D721Med (cell line): ENCODE measurements at places on chromosomes 3 and 15.

DNA sequence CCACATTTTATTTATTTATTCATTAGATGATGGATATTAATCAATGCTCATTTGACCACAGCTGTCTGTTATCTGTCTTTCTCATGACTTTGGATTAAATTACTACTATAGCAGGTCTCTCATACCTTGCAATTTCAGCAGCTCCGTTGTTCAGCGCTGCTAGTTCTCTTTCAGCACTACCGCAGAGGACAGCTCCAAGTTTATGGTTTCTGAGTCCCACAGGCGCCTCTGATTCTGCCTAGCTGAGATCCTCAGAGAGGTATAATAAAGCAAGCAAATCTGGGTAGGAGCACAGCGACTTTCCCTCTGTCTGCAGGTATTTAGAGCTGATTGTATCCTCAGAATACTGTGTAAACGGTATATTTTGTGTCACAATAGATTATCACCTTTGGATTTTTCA lies 204.9 kb downstream of the CNTN4 start:
- DNase-seq = no peak

GRCh38 chr15:100310041-100310405 lies 31.8 kb downstream of the ADAMTS17 start:
- DNase-seq = no peak

DNA sequence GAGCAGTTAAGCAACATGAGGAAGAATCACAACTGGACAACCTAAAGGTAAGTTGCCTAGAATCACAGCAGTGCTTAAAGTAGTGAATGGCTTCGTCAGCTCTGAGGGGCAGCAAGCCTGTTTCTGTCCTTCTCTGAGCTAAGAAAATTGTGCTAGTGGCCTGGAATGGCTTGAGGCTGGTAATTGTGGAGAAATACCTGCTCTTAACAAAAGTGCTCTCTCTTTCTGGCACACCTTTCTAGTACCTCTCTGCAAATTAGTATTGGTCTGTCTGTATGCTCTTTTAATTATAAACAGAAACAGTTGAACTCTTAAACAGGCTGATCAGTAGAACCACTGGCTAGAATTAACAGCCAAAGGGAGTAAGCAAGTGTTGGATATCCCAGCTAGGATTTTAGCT lies 11.6 kb downstream of the SNX1 start:
- no peak for DNase-seq

DNA sequence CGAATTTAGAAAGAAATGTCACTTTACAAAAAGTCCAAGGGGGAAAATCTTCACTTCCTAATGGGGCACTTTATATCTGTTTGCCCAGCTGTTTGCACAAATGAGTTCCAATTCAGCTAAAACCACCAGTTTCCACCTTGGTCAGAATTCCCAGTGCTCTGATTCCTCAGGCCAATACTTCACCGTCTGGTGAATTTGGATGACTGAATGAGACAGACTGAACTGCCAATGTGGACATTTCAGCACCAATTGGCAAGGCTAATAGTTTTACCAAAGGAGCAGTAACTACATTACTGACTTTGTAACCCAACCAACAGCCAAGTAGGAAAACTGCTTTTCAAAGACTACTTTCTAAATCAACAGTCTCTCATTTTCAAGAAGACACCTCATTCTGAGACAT lies 51.8 kb downstream of the ABI3BP start:
- no peak for DNase-seq

GRCh38 chr3:160253298-160253697 lies 28.1 kb downstream of the C3orf80 start:
- no peak for DNase-seq

DNA sequence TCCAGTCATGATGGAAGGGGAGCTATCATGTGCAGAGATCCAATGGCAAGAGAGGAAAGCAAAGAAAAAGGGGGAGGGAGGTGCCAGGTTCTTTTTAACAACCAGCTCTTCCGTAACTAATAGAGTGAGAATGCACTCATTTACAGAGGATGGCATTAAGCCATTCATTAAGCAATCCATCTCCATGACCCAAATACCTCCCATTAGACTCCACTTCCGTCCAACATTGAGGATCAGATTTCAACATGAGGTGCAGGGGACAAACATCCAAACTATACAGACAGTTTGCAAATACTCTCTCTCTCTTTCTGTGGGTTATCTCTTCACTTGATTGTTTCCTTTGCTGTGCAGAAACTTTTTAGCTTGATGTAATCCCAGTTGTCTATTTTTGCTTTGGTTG lies 21.2 kb downstream of the ZDHHC23 start:
- DNase-seq = no peak

- no peak for DNase-seq
Measured at GRCh38 chr3:193830791-193831191, 237.8 kb downstream of the OPA1 start.

- DNase-seq = no peak
Measured at GRCh38 chr15:67267440-67267839, 12.9 kb downstream of the IQCH start.

DNA sequence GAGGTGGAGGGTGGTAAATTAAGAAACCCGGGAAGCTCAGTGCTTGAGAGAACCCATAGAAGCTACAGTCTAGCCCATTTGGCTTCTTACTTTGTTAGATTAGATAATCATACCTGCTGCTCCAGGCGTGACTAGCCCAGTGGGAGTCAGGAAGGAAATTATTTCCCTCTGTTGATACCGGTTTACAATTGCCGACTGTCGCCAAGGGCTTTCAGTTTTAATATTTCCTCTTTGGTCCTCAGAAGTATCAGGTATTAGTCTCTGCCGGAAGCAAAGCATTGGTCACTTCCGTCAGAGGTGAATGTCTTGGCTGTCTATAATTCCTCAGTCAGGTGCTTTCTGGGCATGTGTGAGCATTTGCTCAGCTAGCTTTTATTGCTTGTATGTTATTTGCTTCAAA lies 75.2 kb downstream of the LPP start:
- no peak for DNase-seq

DNA sequence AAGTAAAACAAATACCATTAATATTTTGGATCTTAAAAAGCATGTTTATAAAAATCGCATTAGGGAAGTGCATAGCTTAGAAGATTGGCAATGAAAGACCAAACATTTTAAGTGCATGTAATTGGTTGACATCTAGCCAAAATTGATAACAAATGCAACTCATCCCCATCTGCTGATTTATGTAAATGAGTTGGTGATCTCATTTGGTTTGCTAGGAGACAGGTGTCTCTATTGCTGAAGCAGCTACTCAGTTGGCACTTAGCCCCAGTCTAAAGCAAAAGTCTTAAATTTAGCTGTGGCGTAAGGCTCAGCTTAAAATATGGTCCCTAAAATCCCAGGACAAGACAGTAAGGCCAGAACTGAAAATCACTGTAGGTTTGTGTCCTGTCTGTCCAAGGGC lies 113.5 kb upstream of the CHL1 start:
- no peak for DNase-seq

DNA sequence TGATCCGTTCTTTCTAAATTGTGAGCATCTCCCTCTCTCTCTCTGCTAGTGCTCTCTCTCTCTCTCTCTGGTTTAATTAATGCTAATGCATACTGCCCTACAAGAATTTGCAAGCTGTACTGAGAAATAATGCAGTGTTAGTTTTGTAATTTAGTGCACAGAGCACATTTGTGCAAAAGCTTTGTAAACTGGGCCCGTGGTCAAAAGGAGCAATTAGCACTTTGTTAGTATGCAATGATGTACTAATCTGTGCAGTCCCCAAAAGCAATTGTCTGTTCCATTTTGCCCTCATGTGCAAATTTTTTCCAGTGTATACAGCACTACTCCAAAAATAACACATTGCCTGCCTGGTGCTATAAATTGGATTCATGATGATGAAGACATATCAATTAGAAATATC lies 184.6 kb upstream of the CMC1 start:
- no peak for DNase-seq

- DNase-seq = no peak
Measured at GRCh38 chr3:56711344-56711743, 28.3 kb upstream of the TASOR start.

- DNase-seq = no peak
Measured at GRCh38 chr3:195253923-195254432, 17.0 kb downstream of the XXYLT1 start.

GRCh38 chr3:151410891-151411559 lies 26.5 kb upstream of the P2RY12 start:
- no peak for DNase-seq

- peak; percentile 51 for DNase-seq
Measured at GRCh38 chr3:126654571-126655383, at the start of gene TXNRD3. TXNRD3 (minus strand) TSS chr3:126655124.

DNA sequence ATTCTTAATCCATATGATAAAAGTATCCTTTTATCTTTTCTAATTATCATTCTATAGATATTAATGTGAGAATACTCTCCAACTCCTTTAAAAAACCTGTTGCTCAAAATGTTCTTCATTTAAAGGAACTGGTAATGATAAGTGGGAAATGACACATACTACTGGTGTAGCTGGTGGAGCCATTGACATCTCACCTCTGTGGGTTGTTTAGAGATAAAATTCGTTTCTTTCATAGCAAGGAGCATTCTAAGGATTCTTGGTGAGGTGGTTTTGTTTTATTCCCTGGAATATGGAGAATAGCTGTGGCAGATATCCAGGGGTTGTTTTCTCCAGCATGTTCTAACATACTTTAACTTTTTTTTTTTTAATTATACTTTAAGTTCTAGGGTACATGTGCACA lies 299.8 kb upstream of the THBS1 start:
- no peak for DNase-seq

DNA sequence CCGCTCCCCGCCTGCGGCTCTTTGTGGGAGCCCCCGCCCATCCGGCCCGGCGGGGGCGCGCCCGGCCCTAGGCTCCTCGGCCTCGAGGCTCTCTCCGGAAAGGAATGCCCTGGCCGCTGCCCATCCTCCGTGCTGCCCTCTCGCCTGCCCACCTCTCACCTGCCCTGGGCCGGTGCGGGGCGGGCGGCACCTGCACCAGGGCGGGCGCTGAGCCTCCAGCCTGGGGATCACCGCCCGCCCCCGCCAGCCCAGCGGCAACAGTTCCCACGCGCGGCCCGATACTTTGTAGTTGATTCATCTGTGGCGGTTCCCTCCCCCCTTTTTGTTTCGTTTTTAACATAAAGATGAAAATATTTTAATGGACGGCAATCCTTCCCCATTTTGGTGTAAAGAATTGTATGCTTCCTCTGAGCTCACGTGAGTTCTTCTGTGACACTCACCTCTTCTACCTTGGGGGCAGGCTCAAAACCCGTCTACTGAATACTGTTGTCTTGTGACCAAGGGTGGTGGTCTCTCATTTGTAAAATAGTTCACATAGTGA lies 1.9 kb downstream of the KLF13 start:
- DNase-seq = no peak

GRCh38 chr3:39133093-39133490 lies 20.3 kb downstream of the CSRNP1 start:
- DNase-seq = no peak

DNA sequence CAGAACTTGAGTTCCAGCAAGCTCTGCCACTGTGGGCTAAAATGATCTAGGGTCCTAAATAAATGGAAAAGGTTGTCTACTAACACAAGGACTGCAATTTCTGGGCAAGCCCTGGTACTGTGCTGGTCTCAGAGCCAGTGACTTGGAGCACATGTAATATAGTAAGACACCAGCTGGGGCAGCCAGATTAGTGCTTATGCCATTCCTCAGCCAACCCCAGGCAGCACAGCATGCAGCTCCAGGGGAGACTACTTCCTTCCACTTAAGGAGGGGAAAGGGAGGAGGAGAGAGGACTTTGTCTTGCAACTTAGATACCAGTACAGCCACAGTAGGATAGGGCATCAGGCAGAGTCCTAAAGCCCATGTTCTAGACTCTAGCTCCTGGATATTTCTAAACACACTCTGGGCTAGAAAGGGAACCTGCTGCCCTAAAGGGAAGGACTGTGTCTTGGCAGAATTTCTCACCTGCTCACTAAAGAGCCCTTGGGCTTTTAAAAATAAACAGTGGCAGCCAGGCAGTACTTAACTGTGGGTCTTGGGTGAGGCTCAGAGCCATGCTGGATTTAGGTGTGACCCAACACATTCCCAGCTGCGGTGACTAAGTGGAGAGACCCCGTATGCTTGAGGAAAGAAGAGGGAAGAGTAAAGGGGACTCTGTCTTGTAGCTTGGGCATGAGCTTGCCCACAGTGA lies 223.7 kb upstream of the BCHE start:
- no peak for DNase-seq

- DNase-seq = no peak
Measured at GRCh38 chr3:81782585-81782984, 21.1 kb upstream of the GBE1 start.

DNA sequence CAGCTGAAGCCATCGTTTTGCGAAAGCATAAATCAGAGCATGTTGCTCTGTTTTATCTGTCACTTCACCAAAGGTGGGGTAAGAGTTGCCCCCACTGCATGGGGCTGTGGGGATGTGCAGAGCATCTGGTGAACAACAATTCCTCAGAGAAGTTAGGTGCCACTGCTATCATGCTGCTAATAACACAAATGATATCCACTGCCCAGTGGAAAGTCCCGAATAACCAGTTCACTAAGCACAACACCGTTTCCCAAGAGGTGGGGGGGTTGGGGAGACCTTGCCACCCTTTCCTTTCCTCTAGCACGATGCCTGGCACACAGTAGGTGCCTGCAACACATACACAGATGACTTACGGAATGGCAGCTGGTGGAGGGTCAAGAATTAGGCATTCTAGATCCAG lies 38.6 kb downstream of the FAM3D start:
- DNase-seq = no peak

GRCh38 chr15:82530606-82531379 lies 9.5 kb downstream of the RPS17 start:
- peak; percentile 59 for DNase-seq

GRCh38 chr3:37768107-37768809 lies 93.4 kb upstream of the CTDSPL start:
- no peak for DNase-seq

DNA sequence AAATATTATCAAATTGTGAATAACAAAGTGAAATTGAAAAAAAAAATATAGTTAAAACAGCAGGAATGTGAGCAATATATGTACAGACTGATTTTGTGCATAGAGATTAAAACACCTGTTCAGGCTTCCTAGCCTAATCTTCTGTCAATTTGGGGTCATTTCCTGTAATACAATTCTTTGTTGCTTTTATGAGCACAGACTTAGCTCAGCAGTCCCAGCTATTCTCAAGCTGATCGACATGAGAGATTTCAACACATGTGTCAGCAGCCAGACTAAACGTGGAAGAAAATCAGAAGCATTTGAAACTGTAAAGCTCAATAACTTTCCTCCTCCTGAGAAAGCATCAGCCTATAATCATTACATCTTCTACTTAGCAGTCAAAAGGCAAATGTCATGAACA lies 1.6 kb upstream of the FHIT start:
- DNase-seq = no peak
